AG04449 (cell line): ENCODE measurements at places on chromosomes 2 and 18.

DNA sequence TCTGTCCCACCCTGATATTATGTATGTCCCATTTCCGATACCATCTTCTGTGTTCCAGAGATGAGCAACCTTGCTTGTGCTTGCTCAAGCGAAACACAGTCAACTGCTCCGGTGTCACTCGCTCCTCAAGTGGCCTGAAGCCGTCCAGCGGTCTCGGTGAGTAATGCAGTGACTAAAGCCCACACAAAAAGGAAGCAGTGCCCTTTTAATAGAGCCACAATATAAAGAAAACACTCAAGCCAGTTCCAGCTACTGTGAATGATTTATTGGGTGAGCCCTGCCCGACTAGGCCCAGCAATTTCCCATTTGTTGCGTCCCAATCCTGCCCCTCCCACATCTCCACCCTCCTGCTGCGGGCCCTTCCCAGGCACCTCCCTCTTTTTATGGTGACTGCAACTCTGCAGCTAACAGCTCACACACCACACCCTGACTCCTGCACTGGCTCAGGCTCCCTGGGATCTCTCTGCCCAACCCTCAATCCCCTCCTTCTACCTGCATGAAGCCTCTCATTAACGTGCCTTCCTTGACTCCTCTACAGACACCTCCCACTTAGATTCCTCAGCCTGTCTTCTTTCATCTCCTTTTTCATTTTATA is 44.2 kb upstream of the DSC1 start:
- no peak for DNase-seq

- no peak for DNase-seq
Measured at GRCh38 chr18:53991805-53992204, 232.7 kb downstream of the MBD2 start.

- DNase-seq, result no peak
Measured at GRCh38 chr2:126288362-126288761, 367.6 kb upstream of the GYPC start.

DNA sequence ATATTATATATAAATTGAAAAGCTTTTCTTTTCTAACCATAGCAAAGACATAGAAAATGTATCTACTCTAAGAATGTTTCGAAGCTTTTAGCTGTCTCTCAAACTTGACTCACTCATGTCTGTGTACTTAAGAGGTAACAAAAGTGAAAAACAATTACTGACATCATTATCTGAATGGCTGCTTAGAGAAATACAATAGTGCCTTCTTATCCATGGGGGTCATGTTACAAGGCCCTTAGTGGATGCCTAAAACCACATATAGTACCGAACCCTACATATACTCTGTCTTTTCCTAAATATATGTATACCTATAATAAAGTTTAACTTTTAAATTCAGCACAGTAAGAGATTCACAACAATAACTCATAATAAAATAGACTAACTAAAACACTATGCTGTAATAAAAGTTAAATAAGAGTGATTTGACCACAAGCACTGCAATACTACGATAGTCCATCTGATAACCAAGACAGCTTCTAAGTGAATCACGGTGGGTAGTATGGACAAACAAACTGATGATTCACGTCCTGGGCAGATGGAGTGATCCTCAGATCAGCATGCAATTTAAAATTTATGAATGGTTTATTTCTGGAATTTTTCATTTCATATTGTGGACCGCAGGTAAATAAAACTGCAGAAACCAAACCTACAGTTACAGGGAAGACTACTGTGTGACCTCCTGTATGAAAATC is 246.2 kb downstream of the XIRP2 start:
- peak; percentile 52 for DNase-seq

- DNase-seq, result no peak
Measured at GRCh38 chr2:98807221-98807620, 76.3 kb upstream of the MGAT4A start.

GRCh38 chr2:158826965-158827364 is 31.8 kb downstream of the DAPL1 start:
- DNase-seq, result no peak

GRCh38 chr2:53985646-53986045 is 14.9 kb upstream of the PSME4 start:
- no peak for DNase-seq

DNA sequence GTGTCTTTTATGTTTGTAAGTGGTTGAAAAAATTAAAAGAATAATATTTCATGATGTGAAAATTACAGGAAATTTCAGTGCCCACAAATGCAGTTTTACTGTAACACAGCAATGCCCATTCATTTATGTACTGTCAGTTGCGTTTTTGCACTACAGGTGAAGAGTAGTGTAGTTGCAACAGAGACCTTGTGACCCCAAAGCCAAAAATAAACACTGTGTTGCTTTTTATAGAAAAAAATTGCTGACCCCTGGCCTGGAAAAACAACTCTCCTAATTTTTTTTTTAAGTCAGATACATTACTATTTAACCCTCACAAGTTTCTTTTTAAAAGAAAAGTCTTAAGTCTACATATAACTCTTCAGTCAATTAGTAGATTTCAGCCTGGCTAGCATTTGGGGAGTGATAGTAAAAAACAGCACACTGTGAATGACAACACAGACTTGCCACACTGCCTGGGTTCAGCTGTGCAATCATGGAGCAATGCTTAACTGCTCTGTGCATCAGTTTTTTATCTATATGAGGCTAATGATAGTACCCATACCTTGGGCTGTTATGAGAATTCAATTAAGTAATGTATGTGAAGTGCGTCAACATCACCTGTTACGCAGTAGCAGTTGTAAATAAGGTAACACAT is 8.1 kb downstream of the KLHL14 start:
- no peak for DNase-seq

GRCh38 chr2:10180229-10180628 is 57.7 kb downstream of the RRM2 start:
- no peak for DNase-seq

GRCh38 chr2:19580830-19581229 is 222.4 kb upstream of the OSR1 start:
- no peak for DNase-seq

DNA sequence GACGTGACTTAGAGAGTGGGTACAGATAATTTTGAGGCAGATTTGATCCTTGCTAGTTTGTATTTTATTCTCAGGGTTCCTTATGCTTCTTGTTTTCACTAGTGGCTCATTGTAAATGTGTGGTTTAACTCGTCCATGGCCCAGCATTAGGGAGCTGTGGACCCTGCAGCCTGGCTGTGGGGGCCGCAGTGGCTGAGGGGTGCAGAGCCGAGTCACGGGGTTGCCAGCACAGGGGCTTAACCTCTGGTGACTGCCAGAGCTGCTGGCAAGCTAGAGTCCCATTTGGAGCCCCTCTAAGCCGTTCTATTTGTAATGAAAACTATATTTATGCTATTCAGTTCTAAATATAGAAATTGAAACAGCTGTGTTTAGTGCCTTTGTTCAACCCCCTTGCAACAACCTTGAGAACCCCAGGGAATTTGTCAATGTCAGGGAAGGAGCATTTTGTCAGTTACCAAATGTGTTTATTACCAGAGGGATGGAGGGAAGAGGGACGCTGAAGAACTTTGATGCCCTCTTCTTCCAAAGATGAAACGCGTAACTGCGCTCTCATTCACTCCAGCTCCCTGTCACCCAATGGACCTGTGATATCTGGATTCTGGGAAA is 269.9 kb downstream of the MYT1L start:
- no peak for DNase-seq
